Thoracic aorta endothelial cell (primary cell): ENCODE measurements at places on chromosomes 3 and 15. TPM values are rescaled to one million over a fixed set of nuclear protein-coding genes. Genes with fewer than 3 reads are reported as not detected.

BTD gene
- total RNA-seq = 25.3 and 28.6 TPM in 2 replicates

ZNF80 gene
- total RNA-seq = not detected in 2 replicates

RPL32 gene
- total RNA-seq = 1,082 and 1,264 TPM in 2 replicates

TMEM207 gene
- total RNA-seq = not detected in 2 replicates

FAM107A gene
- 10.8 and 48.1 TPM in 2 replicates for total RNA-seq

HAPLN3 gene
- 9.3 and 12.6 TPM in 2 replicates for total RNA-seq

CEP70 gene
- total RNA-seq = 13.3 and 14.4 TPM in 2 replicates

SLC28A2 gene
- total RNA-seq = not detected in 2 replicates

RTP1 gene
- 0.13 TPM in 1 of 2 replicates, not detected in the other for total RNA-seq
